ENCODE measurements at places on chromosomes 6 and 20.

DNA sequence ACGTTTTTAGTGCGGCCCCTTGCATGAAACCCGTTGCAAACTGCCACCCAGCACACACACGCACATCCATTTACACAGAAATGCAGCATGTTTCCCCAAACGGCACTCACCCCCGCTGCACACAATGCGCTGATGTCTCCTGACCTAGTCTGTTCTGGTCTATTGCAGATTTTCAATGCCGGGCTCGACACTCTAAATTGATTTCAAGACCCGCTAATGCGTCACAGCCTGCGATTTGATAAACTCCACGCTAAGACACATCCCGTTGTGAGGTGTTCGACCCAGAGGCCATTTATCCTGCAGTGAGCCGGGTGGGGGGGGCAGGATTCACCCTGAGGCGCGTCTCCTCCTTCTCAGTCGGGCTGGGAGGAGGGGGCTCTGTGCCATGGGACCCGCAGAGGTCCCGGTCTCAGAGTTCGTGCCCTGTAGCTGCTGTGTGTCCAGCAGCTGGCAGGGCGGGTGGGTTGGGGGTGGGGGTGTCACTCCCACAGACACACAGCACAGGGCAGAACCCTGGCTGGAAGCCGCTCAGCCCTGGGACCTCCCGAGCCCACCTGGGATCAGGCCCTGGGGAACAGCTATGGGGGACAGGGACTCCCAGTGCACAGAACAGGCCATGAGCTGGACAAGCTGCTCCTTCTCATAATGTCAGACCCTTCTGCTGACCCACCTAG lies 367.9 kb downstream of the PREX1 start:
- no peak for DNase-seq

GRCh38 chr6:126770176-126770575 lies 348.3 kb upstream of the RSPO3 start:
- no peak for DNase-seq

DNA sequence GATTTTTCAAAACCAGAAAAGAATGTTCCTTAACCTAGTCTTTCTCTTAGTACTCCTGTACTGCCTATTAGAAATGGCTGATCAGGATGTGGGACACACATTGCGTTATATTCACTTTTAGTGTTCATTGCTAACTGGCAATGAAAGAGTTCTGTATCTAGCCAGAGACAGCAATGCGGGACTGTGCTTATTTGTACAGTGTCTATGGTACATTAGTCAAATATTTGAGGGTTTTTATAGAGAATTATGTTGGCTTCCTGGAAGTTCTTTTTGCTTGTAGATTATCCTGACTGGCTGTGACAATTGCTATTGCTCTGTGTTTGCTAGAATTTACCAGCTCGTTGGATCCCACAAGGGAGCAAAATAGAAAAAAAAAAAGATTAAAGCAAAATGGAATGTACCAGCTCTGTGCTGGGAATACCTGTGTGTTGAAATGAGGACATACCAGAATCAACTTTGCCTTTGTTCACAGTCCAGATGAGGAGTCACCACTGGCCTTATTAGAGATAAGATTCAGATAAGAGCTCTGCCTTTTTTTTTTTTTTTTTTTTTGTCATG lies 22.4 kb upstream of the IFNGR1 start:
- DNase-seq: no peak

DNA sequence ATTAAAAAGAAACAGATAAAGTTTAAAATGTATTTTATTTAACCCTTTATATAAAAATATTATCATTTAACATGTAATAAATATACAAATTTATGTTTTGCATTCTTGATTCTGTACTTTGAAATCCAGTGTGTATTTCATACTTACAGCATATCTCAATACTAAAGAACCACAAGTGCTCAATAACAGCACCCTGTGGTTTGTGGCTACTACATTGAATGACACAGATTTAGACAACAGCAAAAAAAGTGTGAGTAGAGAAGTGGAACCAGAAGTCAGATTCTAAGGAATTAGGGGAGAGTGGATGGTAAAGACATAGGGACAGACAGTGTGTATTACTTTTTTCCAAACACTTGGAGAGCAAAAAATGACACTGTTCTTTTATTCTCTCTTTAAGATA lies 524.5 kb downstream of the BMP2 start:
- no peak for DNase-seq

DNA sequence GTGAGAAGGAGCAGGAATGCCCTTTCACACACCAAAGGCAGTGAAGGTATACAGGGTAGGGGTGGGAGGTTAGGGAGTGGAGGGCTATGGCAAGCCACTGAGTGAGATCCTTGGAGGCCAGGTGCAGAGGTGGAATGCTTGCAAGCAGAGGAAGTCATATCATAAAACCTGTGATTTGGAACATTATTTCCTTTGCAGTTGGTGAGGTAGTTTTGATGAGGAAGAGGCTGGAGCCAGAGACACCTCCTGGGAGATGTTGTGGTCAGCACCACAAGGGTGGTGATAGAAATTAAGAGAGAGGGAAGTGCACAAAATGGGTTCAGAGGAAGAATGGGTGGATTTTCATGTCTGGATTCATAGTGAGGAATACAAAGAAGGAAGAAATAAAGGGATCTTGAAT lies 73.0 kb downstream of the PLCB4 start:
- no peak for DNase-seq

DNA sequence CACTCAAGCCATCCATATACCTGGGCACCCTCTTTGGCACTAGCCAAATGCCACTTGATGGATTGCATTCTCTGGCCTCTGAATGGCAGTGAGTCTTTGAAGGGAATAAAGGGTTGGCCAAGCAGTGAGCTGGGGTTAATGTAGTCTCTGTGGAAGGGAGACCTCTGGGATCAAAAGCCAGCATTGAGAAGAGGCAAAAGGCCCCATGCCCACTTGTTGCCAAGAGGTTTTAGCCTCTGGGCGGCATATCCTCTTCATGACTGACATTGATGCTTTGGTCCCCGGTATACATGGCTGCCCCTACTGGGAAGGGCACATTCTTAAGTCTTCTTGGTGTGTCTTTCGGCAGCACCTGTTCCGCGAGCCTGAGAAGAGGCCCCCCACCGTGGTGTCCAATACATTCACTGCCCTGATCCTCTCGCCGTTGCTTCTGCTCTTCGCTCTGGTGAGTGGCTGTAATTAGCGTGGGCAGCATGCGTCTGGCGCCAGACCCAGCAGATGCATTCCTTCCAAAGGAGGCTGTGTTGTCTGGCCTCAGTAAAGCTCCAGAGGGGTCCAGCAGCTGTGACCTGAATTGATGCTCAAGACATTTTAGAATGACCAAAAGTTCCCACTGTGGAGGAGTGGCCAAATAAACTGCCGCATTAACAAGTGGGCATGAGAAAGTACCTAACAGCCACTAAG lies 29.5 kb downstream of the GHRH start:
- DNase-seq: no peak

GRCh38 chr6:2656460-2657079 lies 94.2 kb downstream of the MYLK4 start:
- no peak for DNase-seq

GRCh38 chr6:136701045-136701444 lies 91.2 kb downstream of the MAP3K5 start:
- no peak for DNase-seq

GRCh38 chr20:61546641-61547040 lies 294.6 kb downstream of the CDH4 start:
- no peak for DNase-seq

Data from AG04450 (cell line).